ENCODE measurements at places on chromosomes 6 and 20. TPM values are rescaled to one million over a fixed set of nuclear protein-coding genes. Genes with fewer than 3 reads are reported as not detected.

The SLC4A11 gene
- 0.84 TPM for total RNA-seq

DNA sequence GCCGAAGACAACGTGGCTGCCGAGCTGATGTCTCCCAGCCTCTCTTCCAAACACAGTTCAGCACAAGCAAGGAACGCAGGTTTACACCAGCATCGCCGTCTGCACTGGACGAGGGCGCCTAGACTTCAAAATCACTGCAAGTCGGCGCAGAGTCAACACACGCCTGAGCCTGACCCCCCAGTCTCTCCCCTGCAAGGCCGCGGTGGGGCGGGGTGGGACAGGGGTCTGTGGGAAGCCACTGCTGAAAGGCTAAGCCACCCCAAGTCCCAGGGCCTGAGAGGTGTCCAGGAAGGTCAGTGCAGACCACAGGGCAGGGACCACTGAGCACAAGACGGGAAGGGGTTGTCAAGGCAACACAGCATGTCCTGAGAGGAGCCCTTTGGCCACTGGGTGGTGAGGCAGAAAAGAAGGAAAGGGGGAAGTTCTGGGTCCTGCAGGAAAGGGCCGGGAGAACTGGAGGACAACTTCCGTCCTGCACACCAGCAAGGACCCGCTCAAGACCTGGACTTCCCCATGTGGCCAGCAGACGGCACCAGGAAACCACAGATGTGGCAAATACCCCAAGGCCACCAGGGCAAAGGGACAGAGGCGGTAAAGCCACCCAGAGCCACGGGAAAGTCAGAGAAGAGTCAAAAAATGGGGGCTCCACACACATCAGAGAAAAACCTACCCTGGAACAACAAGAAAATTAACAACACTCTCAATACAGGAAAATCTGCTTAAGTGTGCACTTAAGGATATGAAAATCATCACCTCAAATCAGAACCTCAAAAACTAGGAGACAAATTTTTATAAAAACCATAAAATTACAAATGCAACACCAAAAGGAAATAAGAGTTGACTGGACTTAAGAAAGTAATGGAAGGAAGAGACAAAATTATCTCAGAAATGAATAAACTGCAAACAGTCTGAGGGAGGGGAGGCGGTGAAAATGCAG is 84.8 kb downstream of the TAF4 start:
- DNase-seq: no peak

DNA sequence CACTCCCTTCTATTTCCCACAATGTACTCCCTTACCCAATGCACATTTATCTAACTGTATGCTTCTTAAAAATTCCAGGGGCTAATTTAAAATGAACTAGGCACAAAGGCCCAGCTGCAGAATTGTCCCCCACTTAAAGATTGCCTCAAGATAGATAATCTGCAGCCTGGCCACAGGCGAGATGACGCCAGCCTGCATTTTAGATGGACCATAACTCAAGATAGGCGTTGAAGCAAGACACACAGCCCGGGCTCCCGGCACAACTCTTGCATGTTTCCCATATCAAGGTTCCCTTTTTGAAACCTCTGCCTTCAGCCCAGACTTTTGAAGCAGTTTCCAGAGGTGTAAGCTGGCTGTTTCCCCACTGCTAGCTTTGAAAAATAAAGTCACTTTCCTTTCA is 3.2 kb upstream of the REPS1 start:
- DNase-seq: no peak

GRCh38 chr6:13375360-13375878 is 47.1 kb upstream of the TBC1D7 start:
- no peak for DNase-seq

- DNase-seq: no peak
Measured at GRCh38 chr20:50710492-50711063, 19.2 kb upstream of the RIPOR3 start.

DNA sequence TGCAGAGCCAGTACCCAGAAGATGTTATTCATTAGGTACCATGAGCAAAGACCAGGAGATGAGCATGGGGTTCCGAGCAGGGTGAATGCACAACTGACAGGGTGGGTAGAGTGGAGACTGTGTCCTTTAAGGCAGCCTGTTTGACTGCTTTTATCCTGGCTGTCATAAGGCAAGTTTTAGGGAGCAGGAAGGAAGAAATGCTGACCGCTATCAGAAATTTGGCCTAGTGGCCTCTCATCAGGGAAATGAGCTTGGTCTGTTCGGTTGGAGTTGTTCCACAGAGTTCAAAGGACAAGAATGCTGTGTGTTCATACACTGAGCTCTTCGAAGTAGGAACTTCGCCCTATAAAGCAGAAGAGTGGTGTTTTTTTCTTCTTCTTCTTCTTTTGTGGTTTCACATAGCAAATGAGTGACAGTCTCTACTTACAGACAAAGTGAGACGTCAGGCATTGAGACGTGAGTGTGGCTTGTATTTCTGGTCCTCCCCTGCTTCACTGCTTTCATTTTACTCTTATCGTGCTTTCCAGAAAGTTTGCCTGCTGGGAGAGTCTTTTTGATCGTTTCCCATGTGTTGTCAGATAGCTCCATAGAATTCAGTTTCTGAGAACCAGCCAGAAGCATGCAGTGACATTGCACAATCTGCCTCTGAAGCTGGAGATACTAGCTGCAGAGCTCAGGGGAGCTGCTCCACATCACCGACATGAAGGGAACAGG is at the start of gene CASS4:
CASS4 (plus strand) TSS at position 502 of the 714 bp plus-strand sequence; CDS start at position 701, 199 bp downstream.
- no peak for DNase-seq

The OLIG3 gene
- total RNA-seq: not detected

- DNase-seq: no peak
Measured at GRCh38 chr6:32972353-32973143, 4.2 kb downstream of the BRD2 start.

Measured in omental fat pad (tissue), 4 donors.